Breast epithelium (tissue), 4 donors: ENCODE measurements at places on chromosomes 16 and 17.

- H3K4me1 ChIP-seq, result peaks cover 3% of the 10 kb centered on the region
- DNase-seq, result peak; percentile 76
- H3K36me3 ChIP-seq, result no peaks in the 10 kb centered on the region
These were observed 33.8 kb downstream of the FA2H start for GRCh38 chr16:74740795-74741304.

DNA sequence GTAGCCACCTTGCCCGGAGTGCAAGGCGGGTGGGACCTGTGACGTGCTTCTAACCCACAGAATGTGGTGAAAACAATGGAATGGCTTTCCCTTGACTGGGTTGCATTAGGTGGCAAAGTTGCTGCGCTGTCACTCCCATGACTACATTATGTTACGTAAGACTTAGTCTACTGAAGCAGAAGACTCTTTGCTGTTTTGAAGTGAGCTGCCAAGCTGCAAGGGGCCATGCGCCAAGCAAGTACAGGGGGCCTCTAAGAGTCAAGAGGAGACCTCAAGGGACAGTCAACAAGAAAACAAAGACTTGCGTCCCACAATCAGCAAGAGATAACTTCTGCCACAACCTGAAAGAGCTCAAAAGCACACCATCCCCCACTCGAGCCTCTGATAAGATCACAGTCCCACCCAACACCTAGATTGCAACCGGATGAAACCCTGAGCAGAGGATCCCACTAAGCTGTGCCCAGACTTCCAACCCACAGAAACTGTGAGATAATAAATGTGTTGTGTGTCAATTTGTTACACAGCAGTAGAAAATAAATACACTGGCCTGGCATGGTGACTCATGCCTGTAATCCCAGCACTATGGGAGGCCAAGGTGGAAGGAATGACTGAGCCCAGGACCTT is 16.5 kb downstream of the ANKRD11 start:
- no peak overlapping the region for H3K4me3 ChIP-seq
- DNase-seq, result no peak
- no peak overlapping the region for H3K27ac ChIP-seq
- peaks cover 5% of the 10 kb centered on the region for H3K4me1 ChIP-seq

DNA sequence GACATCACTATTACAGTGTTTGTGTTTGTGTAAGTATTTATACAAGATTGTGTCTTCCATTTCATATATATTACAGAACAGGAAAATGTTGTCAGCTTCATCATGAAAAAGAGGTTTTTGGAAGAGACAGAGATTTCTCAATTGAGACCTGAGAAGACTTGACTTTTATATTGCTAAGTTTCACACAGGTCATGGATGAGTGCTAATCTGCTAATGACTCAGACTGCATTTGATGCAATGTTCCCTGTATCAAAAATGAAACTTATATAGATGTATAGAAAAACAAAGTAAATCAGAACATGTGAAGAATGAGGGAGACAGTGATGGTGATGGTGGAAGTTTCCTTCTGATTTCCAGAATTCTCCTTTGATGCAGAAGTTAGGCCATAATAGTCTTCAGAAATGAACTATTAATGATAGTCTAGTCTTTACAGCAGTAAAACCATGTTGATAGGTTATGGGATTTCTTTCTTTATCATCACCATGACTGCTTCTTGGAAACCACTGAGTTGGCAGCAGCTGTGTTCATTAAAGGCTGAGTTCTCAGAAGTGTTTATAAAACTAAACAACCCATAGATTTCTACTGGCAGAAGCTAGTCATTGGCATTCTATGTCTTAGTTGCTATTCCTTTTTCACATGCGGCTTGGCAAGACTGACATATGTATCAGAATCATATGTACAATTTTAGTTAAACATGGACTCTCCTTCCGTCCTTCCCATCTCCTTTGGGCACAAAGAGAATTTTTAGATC is 56.1 kb downstream of the PCTP start:
- H3K27ac ChIP-seq, result no peak overlapping the region
- DNase-seq, result no peak
- H3K27me3 ChIP-seq, result no peaks in the 10 kb centered on the region
- H3K4me3 ChIP-seq, result no peak overlapping the region
- no peaks in the 10 kb centered on the region for H3K36me3 ChIP-seq

- no peaks in the 10 kb centered on the region for H3K4me1 ChIP-seq
- DNase-seq, result no peak
- peaks cover 4% of the 10 kb centered on the region for H3K36me3 ChIP-seq
- H3K27me3 ChIP-seq, result no peaks in the 10 kb centered on the region
- H3K27ac ChIP-seq, result no peak overlapping the region
These were observed 12.5 kb downstream of the ABCA5 start for GRCh38 chr17:69314246-69315065.

DNA sequence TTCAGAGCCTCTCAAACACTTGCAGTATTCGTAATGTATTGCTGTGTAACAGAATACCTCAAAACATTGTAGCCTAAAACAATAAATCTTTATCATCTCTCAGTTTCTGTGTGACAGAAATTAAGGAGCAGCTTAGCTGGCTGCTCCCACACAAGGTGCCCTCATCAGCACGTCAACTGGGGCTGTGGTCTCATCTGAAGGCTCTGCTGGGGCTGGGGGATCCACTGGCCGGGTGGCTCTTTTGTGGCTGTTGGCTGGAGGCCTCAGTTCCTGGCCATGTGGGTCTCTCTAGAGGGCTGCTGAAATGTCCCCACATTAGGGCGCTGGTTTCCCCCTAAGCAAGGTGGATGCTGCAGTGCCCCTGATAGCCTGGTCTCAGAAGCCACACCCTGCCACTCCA is 113.4 kb upstream of the CIBAR2 start:
- no peak for DNase-seq
- no peak overlapping the region for H3K27ac ChIP-seq
- H3K4me1 ChIP-seq, result no peaks in the 10 kb centered on the region
- no peaks in the 10 kb centered on the region for H3K27me3 ChIP-seq
- no peaks in the 10 kb centered on the region for H3K36me3 ChIP-seq

DNA sequence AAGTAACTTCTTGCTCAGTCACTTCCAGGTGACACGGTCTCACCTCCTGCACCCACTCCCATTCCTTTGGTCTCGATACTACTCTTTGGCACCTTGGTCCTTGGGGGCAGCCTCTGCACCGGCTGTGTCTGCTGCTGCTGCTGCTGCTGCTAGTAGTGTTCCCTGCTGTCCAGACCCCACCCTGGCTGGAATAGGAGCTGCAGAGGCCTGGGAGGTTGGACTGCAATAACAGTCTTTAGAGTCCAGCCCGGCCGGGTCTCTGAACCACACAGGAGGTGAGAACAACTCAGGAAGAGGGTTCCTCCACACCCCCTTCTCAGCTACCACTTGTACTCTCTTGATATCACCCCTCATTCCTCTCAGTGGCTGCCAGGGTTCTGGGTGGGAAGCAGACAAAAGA is 231.1 kb upstream of the NLRP1 start:
- peaks cover 10% of the 10 kb centered on the region for H3K27me3 ChIP-seq
- no peak overlapping the region for H3K27ac ChIP-seq
- H3K4me1 ChIP-seq, result no peaks in the 10 kb centered on the region
- DNase-seq, result no peak

DNA sequence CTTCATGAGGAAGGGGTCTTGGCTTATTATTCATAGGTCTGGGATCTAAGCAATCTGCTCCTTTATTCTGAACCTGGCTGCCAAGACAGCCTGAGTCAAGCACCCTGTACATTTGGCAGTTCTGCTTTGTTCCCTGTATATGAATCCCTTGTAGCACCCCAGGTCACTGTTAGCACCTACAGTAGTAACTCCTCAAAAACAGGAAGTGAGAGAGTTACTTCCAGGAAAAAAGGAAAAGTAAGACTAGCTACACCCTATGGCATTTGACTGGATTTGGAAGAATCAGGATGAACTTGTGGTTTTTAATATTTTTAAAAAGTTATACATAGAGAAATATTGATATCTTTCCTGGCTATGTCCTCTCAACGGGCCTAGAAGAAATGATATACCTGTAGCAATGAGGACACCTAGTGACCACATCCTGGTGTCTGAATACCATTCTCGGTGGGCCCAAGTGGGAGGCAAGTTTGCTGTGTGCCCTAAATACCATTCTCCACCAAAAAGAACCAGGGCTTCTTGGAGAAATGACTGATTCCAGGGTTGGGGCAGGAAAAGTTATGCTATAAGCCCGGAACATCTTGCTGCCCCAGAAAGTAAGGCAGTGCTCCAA is 9.9 kb downstream of the ANKRD40 start:
- no peak for DNase-seq
- H3K4me3 ChIP-seq, result no peak overlapping the region
- H3K36me3 ChIP-seq, result peaks cover 3% of the 10 kb centered on the region
- H3K27ac ChIP-seq, result no peak overlapping the region
- no peaks in the 10 kb centered on the region for H3K27me3 ChIP-seq

- H3K27me3 ChIP-seq, result no peaks in the 10 kb centered on the region
- peak overlapping the region; percentile 84 for H3K27ac ChIP-seq
- DNase-seq, result peak; percentile 64
- H3K4me1 ChIP-seq, result no peaks in the 10 kb centered on the region
- no peak overlapping the region for H3K4me3 ChIP-seq
These were observed 41.0 kb downstream of the STAT3 start for GRCh38 chr17:42347198-42347597.

DNA sequence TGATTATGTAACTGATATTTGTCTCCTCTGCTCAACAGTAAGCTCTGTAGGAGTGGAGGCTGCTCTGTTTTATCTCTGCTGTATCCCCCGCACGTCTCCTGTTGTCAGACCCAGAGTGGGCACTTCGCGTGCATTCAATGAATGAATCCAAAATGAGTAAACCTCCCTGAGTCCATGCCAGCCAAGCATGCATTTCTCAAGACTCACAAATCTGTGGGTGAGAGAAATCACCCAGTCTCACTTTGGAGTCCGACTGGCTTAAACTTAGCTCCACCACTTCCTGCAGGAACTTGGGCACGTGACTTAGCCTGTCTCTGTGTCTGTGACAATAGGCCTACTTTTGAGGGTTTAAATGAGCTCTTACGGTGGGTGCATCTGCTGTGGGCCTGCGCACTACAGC is 3.7 kb downstream of the PNPO start:
- peak overlapping the region; percentile 80 for H3K27ac ChIP-seq
- no peaks in the 10 kb centered on the region for H3K27me3 ChIP-seq
- no peak for DNase-seq
- no peak overlapping the region for H3K4me3 ChIP-seq

- no peak overlapping the region for H3K4me3 ChIP-seq
- H3K27ac ChIP-seq, result no peak overlapping the region
- no peaks in the 10 kb centered on the region for H3K36me3 ChIP-seq
- H3K27me3 ChIP-seq, result no peaks in the 10 kb centered on the region
- no peak for DNase-seq
These were observed 74.0 kb downstream of the TANC2 start for GRCh38 chr17:63039899-63040602.

DNA sequence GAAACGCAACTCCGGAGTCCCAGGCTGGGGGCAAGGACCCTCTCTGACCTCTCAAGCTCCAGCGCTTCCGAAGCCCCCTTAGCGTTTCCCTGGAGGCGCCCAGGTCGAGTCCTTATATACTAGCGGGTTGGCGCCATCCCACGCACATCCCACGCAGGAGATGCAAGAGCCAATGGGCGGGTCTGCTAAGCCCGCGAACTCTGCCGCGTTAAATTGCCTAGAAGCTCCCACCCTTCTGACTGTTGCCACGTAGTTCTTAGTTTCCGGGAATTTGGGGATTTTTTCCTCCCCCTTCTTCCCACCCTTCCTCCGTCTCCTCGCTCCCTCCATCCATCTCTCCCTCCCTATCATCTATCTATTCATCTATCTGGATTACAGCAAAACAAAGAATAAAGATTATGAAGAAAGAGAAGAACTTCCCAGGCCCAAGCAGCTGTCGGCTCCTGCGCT is at the start of gene SLFN11:
Gene SLFN11 (minus strand): TSS at position 88 of the 450 bp plus-strand sequence. CDS start 9,814 bp downstream, outside the sequence.
- H3K4me3 ChIP-seq, result peak within 1 kb of the TSS; percentile 81
- H3K4me1 ChIP-seq, result no peaks in the 10 kb centered on the region
- H3K27me3 ChIP-seq, result no peaks in the 10 kb centered on the region
- DNase-seq, result no peak
- H3K36me3 ChIP-seq, result no peaks in the 10 kb centered on the region

GRCh38 chr17:67509390-67510287 is 132.6 kb downstream of the PITPNC1 start:
- no peaks in the 10 kb centered on the region for H3K4me1 ChIP-seq
- H3K4me3 ChIP-seq, result no peak overlapping the region
- H3K27ac ChIP-seq, result no peak overlapping the region
- H3K36me3 ChIP-seq, result no peaks in the 10 kb centered on the region
- no peaks in the 10 kb centered on the region for H3K27me3 ChIP-seq

- no peaks in the 10 kb centered on the region for H3K27me3 ChIP-seq
- H3K27ac ChIP-seq, result peak within 1 kb of the TSS; percentile 92
- H3K4me3 ChIP-seq, result peak within 1 kb of the TSS; percentile 75
These were observed at the start of gene GALK1 for GRCh38 chr17:75764711-75765421. Gene GALK1, minus strand, starts transcription at chr17:75765192. Its CDS starts 56 bp downstream, at chr17:75765136.

GRCh38 chr16:58264961-58265479 is 29.8 kb downstream of the PRSS54 start:
- peak overlapping the region; percentile 80 for H3K27ac ChIP-seq
- H3K4me3 ChIP-seq, result no peak overlapping the region
- no peaks in the 10 kb centered on the region for H3K36me3 ChIP-seq
- no peak for DNase-seq
- H3K27me3 ChIP-seq, result no peaks in the 10 kb centered on the region

- peak within 1 kb of the TSS; percentile 83 for H3K27ac ChIP-seq
- peak within 1 kb of the TSS; percentile 86 for H3K4me3 ChIP-seq
- DNase-seq, result no peak
These were observed at the start of gene MXRA7 for GRCh38 chr17:76710863-76711611. Gene MXRA7, minus strand, starts transcription at chr17:76710965. Its CDS starts 19 bp downstream, at chr17:76710946.

- no peaks in the 10 kb centered on the region for H3K36me3 ChIP-seq
- no peaks in the 10 kb centered on the region for H3K27me3 ChIP-seq
- no peak for DNase-seq
These were observed 10.5 kb downstream of the CEP295NL start for GRCh38 chr17:78892520-78892919.

GRCh38 chr16:62034231-62035114 is 1.8 kb downstream of the CDH8 start:
- H3K4me1 ChIP-seq, result no peaks in the 10 kb centered on the region
- no peaks in the 10 kb centered on the region for H3K36me3 ChIP-seq
- no peak overlapping the region for H3K27ac ChIP-seq

- no peaks in the 10 kb centered on the region for H3K4me1 ChIP-seq
- no peak overlapping the region for H3K4me3 ChIP-seq
- H3K27me3 ChIP-seq, result no peaks in the 10 kb centered on the region
- H3K36me3 ChIP-seq, result no peaks in the 10 kb centered on the region
These were observed 670.1 kb upstream of the C16orf82 start for GRCh38 chr16:26396511-26397235.

DNA sequence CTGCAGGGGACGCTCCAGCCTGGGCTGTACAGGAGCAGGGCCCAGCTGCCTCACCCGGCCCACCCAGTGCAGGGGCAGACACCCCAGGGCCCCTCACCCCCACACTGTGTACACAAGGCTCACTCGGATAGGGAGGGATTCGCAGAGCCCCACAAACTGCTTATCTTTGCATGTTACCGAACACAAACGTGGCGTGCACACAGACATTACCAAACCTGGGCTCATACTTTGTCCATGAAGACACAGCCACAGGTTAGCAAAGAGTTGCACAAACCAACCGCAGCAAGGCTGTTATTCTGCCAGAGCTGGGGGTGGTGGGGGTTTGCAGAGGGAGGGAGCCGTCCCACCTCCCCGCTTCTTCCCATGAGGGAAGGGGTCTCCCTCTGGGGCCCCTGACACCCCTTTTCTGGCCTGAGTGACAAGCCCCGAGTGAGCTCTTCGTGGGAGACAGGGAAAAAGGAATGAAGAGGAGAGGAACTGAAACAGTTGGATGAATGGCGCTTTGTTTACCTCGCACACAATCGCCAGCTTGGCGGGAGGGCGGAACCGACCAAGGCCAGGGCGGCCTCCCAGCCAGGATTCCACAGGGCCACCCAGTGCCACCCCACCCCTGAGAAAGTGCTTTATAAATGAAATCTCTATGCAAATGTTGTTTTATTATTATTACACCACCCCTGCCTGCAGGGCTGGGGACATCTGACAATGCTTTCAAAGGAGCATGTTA is 434 bp upstream of the CPSF4L start:
- peaks cover 4% of the 10 kb centered on the region for H3K4me1 ChIP-seq
- peak; percentile 77 for DNase-seq
- no peak overlapping the region for H3K4me3 ChIP-seq
- no peaks in the 10 kb centered on the region for H3K36me3 ChIP-seq
